ENCODE measurements at places on chromosomes 13 and 19.

DNA sequence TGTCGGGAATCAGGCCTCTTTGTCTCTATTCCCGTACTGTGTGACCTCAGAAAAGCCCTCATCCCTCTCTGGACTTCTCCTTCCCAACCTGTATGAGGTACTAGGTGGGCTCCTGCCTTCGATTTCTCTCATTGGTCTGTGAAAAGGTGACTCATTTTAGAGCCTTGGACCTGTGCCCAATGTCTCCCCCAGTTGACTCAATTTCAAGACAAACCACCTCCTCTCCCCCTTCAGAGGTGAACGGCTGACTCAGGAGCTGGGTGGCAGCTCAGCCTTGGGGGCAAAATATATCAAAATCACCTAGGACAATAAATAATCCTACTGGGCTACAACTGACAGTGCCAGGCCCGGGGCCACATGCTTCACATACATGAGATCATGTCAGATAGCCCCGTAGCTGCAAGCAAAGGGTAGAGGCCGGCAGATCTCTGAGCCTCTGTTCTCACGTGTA lies 630 bp downstream of the COQ8B start:
- DNase-seq: peak; percentile 36

DNA sequence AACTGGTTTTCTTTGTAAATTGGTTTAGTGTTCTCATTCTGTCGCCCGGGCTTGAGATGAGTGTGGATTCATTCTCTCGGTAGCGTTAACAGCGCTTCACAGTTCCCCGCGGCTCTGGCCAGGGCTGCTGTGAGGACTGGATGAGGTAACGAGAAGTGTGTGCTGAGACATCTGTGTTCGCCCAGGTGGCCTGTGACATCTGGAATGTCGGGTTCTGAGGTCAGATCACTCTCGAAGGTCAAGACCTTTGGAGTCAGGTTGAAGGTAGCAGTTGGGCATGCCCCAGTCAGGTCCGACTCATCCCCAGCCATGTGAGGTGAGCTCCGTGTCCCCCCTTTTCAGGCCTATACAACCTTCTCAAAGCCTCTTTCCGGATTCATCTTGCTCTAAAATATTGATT lies 13.4 kb upstream of the TUBGCP3 start:
- no peak for DNase-seq

GRCh38 chr19:33486936-33487811 lies 34.4 kb downstream of the PEPD start:
- no peak for DNase-seq

DNA sequence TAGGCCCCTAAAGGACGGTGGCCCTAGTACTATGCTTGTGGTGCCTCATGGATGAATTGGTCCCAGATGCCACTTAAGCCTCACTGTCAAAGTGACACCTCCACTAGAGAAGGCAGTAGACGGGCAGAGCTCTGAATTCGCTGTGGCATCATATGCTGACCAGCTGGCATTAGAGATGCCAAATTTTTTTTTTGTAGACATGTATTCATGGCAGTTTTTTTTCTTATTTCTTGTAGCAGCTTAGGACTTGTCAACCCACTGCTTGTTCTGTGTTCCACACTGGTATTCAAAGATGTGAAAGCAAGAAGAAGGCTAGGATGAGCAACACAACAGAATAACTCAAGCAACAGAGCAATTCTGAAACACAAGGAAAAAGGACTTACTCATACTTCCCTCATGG lies 212.5 kb downstream of the DLEU7 start:
- DNase-seq: no peak

- DNase-seq: no peak
Measured at GRCh38 chr19:5585461-5586299, 17.9 kb upstream of the TINCR start.

GRCh38 chr13:71430681-71431080 lies 436.3 kb downstream of the DACH1 start:
- no peak for DNase-seq

- no peak for DNase-seq
Measured at GRCh38 chr13:94902722-94903407, 190.5 kb upstream of the SOX21 start.

GRCh38 chr13:107271227-107271626 lies 703.3 kb upstream of the ARGLU1 start:
- no peak for DNase-seq

DNA sequence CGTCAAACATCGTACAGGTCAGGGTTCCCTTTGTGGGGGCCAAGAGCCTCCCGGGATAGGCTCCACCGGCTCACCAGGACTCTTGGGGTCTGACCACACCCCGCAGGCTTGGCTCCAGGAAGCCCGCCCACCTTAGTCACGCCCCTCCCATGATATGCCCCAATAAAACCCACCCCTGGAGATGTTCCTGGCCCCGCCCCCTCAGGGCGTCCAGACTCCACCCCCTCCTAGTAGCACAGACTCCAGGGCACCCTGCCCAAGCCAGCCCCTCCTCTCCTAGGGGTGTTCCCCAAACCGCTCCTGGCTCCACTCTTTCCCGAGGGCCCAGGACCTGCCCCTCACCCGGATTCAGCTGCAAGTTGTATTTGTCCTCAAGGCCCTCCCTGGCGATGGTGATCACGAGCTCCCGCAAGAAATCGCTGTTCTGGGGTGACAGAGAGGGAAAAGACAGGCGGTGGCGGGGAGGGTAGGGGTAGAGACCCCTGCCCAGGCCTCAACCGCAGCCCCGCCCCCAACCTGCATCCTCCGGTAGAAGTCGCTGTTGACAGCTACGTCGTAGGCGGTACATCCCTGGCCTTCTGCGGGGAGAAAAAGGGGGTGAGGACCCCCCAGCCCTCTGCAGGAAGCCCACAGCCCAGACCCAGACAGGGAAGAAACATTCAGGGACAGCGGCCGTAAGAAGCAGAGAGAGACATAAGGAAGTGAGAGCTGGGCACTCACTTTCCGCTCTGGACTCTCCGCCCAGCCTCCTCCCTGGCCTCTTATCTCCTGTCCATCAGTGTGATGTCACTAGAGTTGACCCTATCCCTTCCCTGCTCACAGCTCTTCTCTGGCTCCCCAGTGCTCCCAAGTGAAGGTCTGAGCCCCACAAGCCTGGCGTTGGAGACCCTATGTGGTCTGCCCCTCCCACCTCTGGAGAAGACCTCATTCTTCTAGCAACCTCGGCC lies 3.9 kb downstream of the PIH1D1 start:
- no peak for DNase-seq

DNA sequence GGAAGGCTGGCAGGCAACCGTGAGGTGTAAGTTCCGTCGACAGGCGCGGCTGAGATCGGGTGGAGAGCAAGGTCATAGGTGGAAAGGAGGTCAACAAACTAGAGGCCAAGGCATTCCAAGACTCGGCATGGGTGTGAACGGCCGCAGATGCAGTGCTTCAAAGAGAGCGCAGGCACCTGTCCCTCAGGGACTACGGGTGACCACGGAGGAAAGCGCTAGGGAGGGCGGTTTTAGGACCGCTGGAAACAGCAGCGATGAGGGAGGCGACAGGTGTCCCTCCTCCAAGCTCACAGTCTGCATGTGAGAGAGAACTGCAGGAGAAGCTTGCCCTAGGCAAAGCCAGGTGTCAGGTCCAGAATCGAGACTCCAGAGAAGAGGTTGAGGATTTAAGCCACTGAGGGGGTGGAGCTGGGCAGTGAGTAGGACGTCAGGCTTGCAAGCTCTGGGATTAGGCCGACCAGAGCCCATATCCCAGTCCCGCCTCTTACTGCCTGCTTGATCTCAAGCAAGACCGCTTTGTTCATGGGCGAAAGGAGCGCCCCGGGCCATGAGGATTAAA lies 1.6 kb upstream of the MLNR start:
- no peak for DNase-seq

GRCh38 chr19:27774337-27774736 lies 1438.6 kb downstream of the UQCRFS1 start:
- DNase-seq: no peak

- no peak for DNase-seq
Measured at GRCh38 chr13:33191425-33192210, 93.9 kb downstream of the STARD13 start.

- DNase-seq: no peak
Measured at GRCh38 chr13:72823081-72823480, 41.1 kb downstream of the PIBF1 start.

DNA sequence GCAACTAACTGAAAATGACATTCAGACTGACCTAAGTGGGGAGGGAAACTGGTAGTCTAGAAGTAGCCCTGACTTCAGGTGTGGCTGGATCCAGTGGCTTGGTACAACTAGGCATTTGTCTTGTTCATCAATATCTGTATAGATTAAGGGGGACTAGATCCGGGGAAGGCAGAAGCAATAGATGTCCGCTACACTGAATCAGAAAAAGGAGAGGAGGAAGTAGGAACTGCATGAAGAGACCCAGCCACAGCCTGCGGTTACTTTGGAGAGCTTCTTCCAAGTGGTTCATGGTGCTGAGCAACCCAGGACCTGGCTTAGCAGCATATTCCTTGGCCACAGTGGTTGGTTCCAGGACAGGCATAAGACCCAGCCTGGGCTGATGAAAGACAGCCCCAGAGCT lies 9.9 kb upstream of the PRODH2 start:
- DNase-seq: no peak

DNA sequence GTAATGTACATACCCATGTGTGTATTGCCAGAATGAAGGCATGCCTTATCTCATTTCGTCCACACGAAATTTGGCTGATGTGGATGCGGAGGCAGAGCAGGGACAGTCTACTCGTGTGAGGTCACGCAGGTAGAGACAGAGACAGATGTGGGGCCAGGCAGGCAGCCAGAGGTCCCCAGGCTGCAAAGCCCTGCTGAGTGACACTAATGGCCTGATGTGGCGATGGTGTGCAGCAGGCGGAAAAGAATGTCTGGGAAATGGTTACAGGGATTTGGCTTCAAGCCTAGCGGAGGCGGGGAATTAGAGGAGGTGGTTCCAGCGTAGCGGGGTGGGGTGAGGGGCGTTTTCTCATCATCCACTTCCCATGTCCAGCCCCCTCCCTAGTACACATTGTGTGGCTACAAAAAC lies 4.2 kb upstream of the IZUMO2 start:
- no peak for DNase-seq

GRCh38 chr13:49341941-49342340 lies 94.2 kb downstream of the CDADC1 start:
- DNase-seq: no peak

DNA sequence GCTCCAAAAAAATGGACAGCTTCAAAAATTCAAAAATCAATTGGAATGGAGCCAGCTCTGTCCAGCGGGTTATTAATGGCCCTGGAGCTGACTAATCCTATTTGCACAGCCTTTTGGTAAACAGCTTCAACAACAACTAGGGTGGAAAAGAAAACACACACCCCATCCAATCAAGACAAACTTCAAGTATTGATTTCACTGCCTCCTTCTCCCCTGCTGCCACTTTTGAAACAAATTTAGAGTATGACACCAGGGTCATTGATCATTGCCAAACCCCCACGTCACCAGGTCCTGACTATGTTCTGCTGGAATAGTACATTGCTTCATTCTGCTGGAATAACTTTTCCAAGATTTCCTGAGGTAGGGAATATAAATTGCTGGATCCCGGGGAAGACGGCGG lies 56.8 kb upstream of the GTF3A start:
- DNase-seq: no peak

DNA sequence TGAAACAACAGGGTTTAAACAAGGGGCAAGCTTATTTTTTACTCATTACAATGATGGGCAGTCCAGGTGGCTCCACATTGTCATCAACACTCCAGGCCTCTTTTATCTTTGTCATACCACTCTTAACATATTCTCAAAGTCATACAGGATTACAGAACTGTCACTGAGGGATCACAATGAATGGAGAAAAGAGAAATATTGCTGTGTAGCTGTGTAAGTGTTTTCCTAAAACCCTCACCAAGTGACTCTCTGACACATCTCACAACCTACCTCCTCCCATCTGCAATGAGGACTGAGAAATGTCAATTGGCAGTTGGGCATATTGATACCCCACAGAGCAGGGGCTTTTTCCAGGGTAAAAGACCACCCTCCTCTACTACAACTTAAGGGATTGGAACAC lies 562.1 kb downstream of the TBC1D4 start:
- no peak for DNase-seq

DNA sequence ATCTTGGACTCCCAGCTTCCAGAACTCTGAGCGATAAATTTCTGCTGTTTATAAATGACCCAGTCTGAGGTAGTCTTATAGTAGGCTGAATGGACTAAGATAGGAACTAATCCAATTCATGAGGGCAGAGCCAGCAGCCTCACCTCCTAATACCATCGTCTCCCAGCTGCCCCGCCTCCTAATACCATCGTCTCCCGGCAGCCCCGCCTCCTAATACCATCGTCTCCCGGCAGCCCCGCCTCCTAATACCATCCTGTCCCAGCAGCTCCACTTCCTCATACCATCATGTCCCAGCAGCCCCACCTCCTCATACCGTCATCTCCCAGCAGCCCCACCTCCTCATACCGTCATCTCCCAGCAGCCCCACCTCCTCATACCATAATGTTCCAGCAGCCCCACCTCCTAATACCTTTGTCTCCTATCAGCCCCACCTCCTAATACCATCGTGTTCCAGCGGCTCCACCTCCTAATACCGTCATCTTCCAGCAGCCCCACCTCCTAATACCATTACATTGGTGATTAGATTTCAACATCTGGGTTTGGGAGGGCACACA lies 2.4 kb upstream of the ARGLU1 start:
- peak; percentile 69 for DNase-seq

GRCh38 chr13:80742033-80742432 lies 401.1 kb upstream of the SPRY2 start:
- DNase-seq: no peak

GRCh38 chr13:72745260-72745659 lies 17.5 kb downstream of the BORA start:
- no peak for DNase-seq

- DNase-seq: no peak
Measured at GRCh38 chr19:56639217-56639616, 3.7 kb upstream of the SMIM17 start.

DNA sequence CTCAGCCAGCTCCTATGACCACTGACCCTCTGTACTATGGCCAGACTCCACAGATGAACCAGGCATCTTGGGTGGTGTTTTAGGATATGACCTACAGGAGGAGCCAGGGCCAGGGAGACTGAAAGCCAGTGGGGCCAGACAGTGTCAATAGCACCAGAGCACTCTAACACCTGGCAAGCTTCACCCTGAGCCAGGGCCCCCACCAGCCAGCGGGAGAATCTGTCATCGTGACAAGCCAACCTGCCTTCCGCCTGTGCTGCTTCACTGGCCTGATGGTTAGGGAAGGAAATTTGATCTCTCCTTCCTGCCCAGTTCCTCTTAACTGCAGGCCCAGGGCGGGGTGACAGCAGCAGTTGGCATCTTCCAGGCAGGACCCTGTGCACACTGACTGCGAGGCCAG lies 222.4 kb downstream of the UQCRFS1 start:
- DNase-seq: no peak
